ENCODE measurements at places on chromosomes 1 and 21. TPM values are rescaled to one million over a fixed set of nuclear protein-coding genes. Genes with fewer than 3 reads are reported as not detected.

Gene RHBG
- total RNA-seq = not detected

Gene TSPAN2
- total RNA-seq = 1.5 TPM

Gene FBXO2
- total RNA-seq = 1.3 TPM

Gene GBP3
- total RNA-seq = 14.0 TPM

Gene PRRX1
- 0.98 TPM for total RNA-seq

Gene PLEKHN1
- 0.65 TPM for total RNA-seq

Gene LIPI
- total RNA-seq = not detected

Gene CYP2J2
- total RNA-seq = 0.19 TPM

Gene MPL
- 0.10 TPM for total RNA-seq

Measured in vein endothelial cell (primary cell).